ENCODE measurements at places on chromosomes 11 and 22. TPM values are rescaled to one million over a fixed set of nuclear protein-coding genes. Genes with fewer than 3 reads are reported as not detected.

GRCh38 chr11:79600711-79601110, 159.9 kb upstream of the TENM4 start:
- no peaks in the 10 kb centered on the region for H3K4me1 ChIP-seq
- H3K27ac ChIP-seq = no peak overlapping the region

GRCh38 chr11:2885017-2885677, 428 bp downstream of the CDKN1C start:
- no peaks in the 10 kb centered on the region for H3K36me3 ChIP-seq
- no peak for DNase-seq
- H3K27me3 ChIP-seq = no peaks in the 10 kb centered on the region
- peaks cover 17% of the 10 kb centered on the region for H3K4me1 ChIP-seq
- peak overlapping the region; percentile 90 for H3K27ac ChIP-seq

GRCh38 chr11:88313441-88313840, 24.1 kb downstream of the CTSC start:
- DNase-seq = no peak
- no peak overlapping the region for H3K27ac ChIP-seq
- H3K4me1 ChIP-seq = peaks cover 33% of the 10 kb centered on the region
- no peak overlapping the region for H3K4me3 ChIP-seq
- peaks cover 22% of the 10 kb centered on the region for H3K36me3 ChIP-seq

GRCh38 chr11:2796091-2796490, 89.5 kb downstream of the CDKN1C start:
- no peak for DNase-seq
- H3K36me3 ChIP-seq = no peaks in the 10 kb centered on the region
- no peaks in the 10 kb centered on the region for H3K27me3 ChIP-seq
- no peak overlapping the region for H3K4me3 ChIP-seq
- H3K27ac ChIP-seq = no peak overlapping the region

DNA sequence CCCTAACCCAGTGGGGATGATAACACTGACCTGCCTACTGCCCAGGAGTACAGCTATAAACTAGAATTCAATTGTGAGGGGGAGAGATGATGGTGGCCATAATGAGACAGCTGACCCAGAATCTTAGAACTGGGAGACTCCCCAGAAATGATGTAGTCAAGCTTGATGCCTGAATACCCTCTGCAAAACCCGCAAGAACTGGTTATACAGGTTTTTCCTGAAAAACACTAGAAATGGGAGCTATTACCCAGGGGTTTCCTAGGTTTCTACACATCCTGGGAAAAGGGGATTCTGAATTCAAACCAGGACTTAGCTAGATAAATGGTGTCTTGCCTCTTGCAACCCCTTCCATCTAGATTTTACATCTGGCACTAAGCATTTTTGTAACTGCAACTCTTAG, 113.8 kb upstream of the NARS2 start:
- no peaks in the 10 kb centered on the region for H3K4me1 ChIP-seq
- DNase-seq = no peak
- no peak overlapping the region for H3K4me3 ChIP-seq
- no peak overlapping the region for H3K27ac ChIP-seq
- H3K27me3 ChIP-seq = no peaks in the 10 kb centered on the region
- no peaks in the 10 kb centered on the region for H3K36me3 ChIP-seq

DNA sequence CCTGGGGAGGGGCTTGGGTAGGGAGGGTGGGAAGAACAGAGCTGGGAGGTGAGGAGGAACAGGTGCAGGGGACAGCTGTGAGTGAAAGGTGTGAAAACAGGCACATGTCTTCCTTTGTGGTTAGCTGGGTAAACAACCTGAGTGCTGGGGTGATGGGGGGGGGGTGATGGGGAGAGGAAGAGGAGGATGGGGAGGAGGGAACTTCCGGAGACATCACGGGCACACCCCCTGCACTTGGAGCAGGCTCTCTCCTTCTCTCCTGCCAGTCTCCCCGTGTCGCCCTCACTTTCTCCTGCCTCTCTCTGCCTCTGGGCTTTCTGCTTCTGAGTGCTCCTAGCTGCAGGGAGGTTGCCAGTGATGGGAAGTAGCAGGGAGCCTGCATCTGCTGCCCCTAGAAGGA, 8.8 kb downstream of the CXCR5 start:
- DNase-seq = no peak
- H3K4me3 ChIP-seq = no peak overlapping the region
- H3K36me3 ChIP-seq = peaks cover 12% of the 10 kb centered on the region
- H3K27me3 ChIP-seq = no peaks in the 10 kb centered on the region

DNA sequence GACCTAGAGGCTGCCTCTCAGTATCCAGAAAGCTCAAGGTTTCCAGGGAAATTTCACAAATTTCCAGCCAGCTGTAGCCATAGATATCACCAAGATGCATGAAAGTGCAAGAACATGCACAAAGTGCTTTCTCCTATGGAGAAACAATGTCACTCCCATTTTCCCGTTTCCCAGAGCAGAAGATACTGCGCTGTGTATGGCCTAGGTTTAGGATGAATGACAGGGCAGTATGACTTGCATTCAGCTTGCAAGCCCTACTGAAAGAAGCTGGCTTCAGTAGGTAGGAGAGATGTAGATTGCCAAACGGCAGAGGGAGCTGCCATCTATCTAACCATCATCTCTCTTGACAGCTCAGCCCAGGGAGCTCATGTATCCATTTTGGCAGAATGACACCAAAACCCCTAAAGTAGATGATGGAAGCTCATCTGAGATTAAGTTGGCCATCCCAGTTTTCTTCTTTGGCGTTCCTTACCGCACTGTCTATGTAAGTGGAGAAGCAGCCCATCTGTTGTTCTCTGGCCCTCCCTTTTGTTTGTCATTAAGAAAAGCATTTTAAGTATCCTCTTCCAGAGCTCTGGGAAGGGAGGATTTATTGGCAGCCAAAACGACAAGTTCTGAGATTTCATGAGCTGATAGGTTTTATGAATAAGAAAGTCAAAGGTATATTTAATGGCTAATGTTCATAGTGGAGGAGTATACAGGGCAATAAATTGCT, 4.6 kb downstream of the TECTA start:
- H3K4me1 ChIP-seq = peaks cover 20% of the 10 kb centered on the region
- no peaks in the 10 kb centered on the region for H3K36me3 ChIP-seq
- DNase-seq = no peak

GRCh38 chr11:36012979-36013378, 69.1 kb downstream of the LDLRAD3 start:
- DNase-seq = no peak
- H3K36me3 ChIP-seq = no peaks in the 10 kb centered on the region
- peaks cover 27% of the 10 kb centered on the region for H3K4me1 ChIP-seq
- no peak overlapping the region for H3K27ac ChIP-seq

Gene IGSF9B
- total RNA-seq = 2.2 TPM

Gene OR5P2
- not detected for total RNA-seq
